ENCODE measurements at places on chromosomes 16 and 17. TPM values are rescaled to one million over a fixed set of nuclear protein-coding genes. Genes with fewer than 3 reads are reported as not detected.

Gene ACAP1
- 6.4 TPM for polyA plus RNA-seq

DNA sequence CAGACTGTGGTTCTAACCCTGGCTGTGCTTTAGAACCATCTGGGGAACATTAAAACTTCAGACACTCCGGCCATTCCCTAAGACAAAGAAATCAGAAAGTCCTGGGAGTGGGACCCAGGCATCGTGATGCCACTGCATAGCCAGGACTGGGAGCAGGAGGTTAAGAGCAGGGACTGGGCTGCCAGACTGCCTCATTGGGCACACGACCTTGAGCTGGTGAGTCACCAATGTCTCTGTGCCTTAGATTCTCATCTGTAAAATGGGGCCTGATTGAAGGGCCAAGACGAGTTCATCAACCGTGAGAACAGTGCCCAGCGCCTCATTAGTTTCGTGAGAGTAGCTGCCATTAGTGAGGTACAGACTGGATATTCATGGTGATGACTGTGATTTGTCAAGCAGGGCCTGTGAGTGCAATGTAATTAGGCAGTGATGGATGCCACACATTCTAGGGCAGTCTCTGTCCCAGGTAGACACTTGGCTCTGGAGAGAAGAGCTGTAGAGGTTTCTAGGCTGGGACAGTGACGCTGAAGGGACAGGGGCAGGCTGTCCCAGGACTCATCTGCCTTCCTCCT lies 196.8 kb downstream of the NTN1 start:
- no peak for DNase-seq

Gene OTOA
- polyA plus RNA-seq, result 0.02 TPM

Gene SEPTIN12
- not detected for polyA plus RNA-seq

Gene SEC14L5
- polyA plus RNA-seq, result 0.03 TPM

DNA sequence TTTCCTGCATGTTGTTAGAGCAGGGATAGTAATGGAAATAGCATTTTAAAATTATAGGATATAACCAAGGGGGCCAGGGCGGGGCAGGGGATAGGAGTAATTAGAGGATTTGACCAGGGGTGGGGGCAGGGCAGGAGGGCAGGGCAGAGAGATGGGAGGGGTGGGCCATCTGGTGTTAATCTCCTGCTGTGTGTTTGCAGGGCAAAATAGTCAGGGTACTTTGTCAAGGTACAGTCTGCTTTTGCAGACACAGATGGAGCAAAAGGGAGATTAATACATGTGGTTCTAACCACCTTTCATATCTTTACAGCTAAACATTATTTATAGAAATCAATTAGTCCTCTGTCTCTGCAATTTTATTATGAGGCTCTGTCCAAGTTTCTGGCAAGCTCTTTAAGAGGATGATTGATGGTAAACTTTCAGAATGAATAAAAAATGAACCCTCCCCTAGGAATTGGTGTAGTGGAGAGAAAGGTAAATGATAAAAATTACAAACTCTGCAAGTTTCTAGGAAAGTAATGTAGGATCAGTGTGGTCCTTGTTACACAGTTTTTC lies 6.6 kb downstream of the ANKFN1 start:
- no peak for DNase-seq

GRCh38 chr17:77163001-77163400 lies 22.2 kb downstream of the SEC14L1 start:
- DNase-seq, result no peak

- DNase-seq, result no peak
Observed at GRCh38 chr17:17420082-17420481, 56.7 kb upstream of the MED9 start.

GRCh38 chr17:82681547-82681946 lies 17.0 kb downstream of the RAB40B start:
- DNase-seq, result no peak

All from SK-N-SH (cell line).